ENCODE measurements at places on chromosomes 13 and 19.

DNA sequence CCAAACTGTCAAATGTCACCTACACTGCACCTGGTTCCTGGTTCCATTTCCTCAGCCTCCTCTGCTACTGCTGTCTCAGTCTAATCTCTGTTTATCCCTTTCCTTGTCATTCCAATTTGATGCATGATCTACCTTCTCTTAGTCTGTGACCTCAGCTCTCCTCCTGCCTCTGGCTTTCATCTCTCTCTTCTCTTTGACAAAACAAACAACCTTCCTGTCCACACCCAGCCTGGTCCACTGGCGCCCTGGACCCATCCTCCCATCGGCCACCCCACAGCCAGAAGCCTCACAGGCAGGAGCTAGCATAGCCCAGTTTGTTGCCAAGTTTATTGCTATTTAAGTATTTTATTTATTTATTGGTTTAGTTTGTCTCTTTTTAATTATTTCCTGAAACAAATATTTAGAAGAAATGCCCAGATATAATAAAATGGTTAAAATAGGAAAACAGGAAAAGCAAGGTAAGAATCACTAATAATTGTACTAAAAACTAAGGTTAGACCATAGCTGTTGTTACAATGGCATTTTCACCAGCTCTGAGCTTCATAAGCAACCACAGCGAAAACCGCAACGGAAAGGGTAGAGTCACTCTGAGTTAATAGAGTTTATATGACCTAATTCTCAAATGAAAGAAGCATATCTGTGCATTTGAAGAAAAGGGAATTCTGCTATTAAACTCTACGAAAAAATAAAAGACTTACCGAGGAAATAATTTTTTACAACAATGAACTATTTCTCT, 68.6 kb downstream of the EFNB2 start:
- no peak for ATAC-seq

DNA sequence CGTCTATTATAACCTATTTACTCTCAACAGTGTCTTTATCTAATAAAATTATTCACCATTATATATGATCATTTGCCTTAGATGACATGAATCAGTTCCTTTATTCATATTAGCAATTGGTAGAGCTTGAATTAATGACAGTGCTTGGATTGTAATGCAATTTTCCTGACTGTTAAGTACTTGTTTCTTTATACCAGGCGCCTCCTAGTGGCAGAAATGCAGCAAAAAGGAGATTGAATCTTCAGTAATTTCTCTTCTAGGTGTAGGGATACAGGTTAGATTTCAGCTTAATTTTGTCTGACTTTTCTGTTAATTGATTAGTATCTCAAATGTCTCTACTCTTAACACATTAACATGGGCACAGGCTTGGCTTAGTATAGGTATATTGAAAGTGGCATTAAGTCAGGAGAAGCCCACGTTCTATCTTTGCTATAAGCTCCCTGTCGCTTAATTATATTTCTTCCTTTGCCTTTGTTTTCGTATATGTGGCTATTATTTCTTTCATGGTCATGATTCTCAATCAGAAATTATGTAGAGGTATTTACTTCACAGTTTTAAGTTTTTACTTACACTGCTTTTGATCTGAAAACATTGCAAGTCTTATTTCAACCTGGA, 9.1 kb upstream of the LHFPL6 start:
- no peak for ATAC-seq

DNA sequence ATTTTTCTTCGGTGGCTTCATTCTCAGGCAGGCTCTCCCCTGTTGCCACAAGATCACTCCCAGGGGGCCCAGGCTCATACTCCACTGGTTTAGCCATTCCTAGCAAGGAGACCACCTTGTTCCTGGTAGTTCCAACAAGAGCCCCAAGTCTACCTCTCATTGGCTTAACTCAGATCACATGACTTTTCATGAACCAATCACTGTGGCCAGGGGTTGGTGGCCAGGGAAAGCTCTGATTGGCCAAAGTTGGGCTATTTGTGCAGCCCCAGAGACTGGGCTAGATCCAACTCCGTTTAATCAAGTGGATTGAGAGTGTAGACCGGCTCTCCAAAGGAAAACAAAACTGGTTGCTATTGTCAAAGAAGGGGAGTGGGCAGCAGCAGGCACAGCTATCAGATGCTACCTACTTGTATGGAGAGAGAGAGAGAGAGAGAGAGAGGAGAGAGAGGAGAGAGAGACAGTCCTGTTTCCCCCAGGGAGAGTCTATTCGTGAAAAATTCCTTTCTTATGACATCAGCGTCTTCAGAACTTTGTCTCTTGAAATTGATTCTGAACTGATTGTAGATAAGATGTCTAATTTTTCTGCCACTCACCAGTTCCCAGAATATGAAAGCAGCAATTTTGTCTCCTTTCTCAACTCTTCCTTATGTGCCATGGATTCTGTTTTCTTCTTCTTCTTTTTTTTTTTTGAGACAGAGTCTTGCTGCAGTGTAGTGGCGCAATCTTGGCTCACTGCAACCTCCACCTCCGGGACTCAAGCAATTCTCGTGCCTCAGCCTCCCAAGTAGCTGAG, 5.9 kb downstream of the CEACAM19 start:
- no peak for ATAC-seq

DNA sequence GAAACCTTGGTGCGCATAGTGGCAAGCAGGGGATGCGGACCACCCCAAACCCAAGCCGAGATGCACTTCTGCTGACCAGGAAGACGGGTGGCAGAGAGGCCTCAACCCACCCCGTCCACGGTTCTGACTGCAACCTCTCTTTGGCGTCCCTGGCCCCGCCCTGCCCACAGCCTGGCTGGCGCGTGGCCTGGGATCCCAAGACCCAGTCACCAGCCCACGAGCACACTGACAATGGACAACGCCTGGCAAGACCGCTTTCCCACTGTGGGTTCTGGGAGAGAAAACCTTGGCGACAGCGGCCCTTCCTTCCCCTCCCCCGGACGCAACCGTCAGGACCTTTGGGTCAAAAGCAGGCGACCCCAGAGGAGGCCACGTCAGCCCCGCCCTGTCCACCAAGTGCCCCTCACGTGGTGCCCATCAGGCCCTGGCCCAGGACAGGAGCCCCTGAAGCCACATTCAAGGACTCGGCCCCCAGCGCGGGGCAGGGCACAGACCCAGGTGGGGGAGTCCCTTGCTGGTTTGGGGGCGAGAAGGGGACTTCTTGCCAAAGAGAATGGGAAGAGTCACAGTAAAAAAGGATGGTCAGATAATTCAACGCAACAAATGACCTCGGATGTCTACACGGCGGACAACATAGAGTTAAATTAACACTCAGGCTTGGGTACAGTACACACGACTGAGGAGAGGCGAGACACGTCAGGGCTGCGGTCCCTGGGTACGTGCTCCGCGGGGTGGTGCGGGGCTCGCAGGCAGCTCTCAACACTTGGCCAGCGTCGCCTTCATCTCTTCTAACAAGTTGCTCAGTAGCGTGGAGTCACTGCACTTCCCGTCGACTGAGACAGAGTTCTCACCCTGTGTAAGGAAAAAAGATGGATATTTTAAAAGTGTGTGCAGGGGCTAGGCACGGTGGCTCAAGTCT, 5.0 kb downstream of the IZUMO4 start:
- no peak for ATAC-seq
